Kidney epithelial cell (primary cell): ENCODE measurements at places on chromosomes 11 and 22. TPM values are rescaled to one million over a fixed set of nuclear protein-coding genes. Genes with fewer than 3 reads are reported as not detected.
A peak's percentile ranks its signal among the peaks of the same experiment; 100 is the strongest.

GRCh38 chr11:3201677-3202181 is 16.9 kb downstream of the MRGPRG start:
- DNase-seq: no peak

DNA sequence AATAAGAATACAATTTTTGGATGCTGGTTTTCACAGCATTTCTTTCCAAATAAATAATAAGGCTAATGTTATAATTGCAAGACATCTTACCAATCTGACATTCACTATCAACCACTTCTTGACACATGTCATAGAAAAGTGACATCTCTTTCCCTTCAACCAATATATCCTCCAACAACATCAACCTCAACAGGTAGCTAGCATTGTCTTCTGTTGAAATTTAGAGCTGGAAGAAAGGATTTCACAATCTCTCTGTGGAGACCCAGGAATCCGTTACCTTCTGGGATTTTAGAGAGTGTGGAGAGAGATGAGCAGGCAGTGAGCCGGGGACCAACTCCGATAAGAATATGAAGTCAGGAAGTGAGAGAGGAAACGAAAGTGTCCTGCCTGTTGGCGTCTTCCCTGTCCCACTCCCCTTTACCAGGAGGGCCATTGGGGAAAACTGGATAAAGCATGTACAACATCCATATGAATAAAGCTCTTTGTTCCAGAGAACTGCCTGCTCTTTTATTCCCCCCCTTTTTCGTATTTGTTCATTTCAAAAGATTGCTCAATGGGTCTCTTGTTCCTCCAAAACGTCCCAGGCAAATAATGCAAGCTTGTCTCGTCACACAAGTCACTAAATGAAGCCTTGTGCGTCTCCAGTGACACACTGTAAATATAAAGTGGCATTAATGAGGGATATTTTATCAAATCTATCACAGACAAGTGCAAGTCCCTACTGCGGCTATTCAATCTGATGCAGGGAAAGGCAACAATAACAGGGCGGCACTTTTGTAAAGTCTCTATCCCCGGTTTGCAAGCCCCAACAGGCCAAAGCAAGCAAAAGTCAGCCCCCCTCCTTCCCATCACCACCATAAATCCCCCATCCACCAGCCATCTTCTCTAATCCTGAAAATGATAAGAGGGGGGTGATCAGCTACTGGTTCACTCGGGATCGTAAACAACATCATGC is 3.4 kb downstream of the CADM1 start:
- no peak for DNase-seq

- no peak for DNase-seq
These were observed 2.1 kb upstream of the AHNAK start for GRCh38 chr11:62548545-62549335.

Gene IL17REL
- not detected in 2 replicates for total RNA-seq

GRCh38 chr11:43919852-43920597 is 22.4 kb upstream of the C11orf96 start:
- DNase-seq: no peak

Gene GPHA2
- not detected in 2 replicates for total RNA-seq

Gene MUC6
- total RNA-seq: under 0.01 TPM in 1 of 2 replicates, not detected in the other

- DNase-seq: no peak
These were observed 626.3 kb downstream of the TBC1D22A start for GRCh38 chr22:47388778-47389177.

Gene MMP27
- not detected in 2 replicates for total RNA-seq

- no peak for DNase-seq
These were observed 176.7 kb downstream of the SWAP70 start for GRCh38 chr11:9840460-9841004.

GRCh38 chr11:35982061-35982460 is 38.2 kb downstream of the LDLRAD3 start:
- DNase-seq: no peak

Gene UBQLNL
- total RNA-seq: 0.21 TPM in 1 of 2 replicates, not detected in the other

GRCh38 chr11:72229925-72230763 is 5.6 kb downstream of the INPPL1 start:
- no peak for DNase-seq

DNA sequence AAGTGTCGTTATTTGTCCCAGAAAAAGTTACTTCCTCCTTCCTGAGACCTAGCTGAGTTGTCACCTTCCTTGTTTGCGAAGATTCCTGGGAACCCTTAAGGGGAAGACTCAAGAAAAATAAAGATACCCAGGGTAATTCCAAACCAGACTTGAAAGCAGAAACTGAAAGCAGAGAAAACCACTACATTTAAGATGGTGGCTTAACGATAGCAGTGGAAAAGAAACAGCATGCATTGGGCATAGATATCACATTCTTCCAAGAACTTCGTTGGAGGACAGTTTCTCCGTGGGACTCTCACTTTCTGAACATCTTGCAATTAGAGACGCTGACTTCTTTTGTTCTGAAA is 89.1 kb downstream of the FAM76B start:
- DNase-seq: no peak

GRCh38 chr22:40607506-40607905 is 29.0 kb downstream of the MRTFA start:
- no peak for DNase-seq

GRCh38 chr22:38455530-38456271 is 702 bp upstream of the KCNJ4 start:
- DNase-seq: no peak

Gene GDPD4
- 0.08 TPM in 1 of 2 replicates, not detected in the other for total RNA-seq

Gene TMEM121B
- 1.5 and 2.5 TPM in 2 replicates for total RNA-seq

- no peak for DNase-seq
These were observed 110.0 kb downstream of the TIMP3 start for GRCh38 chr22:32911503-32911902.

DNA sequence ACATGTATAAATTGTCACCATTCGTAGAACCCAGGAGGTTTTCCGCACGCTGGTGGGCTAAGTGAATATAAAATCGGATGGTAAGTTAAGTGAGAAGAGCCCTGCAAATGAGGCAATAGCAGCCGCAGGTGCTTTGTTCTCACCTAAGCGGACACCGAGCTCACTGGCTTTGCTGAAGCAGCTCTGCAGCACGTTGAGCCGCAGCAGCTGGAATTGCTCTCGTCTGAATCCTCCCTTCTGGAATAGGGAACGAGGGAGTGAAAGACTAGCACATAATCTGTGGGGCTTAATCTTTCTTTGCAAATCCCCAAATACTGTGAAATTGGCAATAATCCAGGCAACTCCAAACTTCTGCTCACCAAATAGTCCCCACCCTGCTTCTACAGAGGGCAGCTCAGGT is 488.1 kb downstream of the NTM start:
- no peak for DNase-seq

DNA sequence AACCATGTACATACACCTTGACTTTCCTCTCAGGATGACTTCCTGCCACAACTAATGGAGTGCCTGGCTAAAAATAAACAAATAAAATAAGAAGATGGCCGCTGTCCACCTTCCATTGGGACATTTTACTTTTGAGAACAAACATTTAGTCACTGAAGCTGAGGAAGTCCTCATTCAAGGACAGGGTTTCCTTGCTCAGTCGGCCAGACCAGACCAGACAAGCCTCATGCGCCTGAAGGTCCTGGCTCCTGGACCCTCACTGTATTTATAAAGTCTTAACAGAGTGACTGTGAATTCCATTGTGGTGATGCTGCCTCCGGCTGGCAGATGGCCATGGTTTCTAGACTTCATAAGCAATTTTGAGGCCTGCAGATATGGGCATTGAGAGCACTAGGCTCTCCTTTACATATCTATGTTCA is 114.5 kb downstream of the MAML2 start:
- DNase-seq: peak; percentile 82

DNA sequence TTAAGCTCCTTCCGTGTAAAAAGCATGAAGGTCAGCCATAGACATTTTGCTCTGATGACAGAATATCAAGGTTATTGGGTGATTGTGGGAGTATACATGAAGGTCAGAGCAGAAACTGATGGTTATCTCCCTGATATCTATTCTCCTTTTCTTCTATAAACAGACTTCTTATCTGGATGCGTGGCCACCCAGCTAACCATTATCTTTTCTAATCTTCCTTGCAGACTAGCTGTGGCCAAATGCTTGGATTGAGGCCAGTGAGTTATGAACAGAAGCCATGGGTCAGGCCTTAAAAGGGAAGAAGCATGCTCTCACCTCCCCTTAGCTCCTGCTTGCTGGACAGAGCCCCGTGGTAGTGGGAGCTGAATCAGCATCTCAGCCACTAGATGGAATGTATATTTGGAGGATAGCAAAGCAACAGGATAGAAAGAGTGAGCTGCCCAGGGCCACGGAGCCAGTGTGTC is 31.3 kb upstream of the LRRC55 start:
- no peak for DNase-seq

- no peak for DNase-seq
These were observed 256.9 kb downstream of the SOX6 start for GRCh38 chr11:16099343-16099900.

Gene OR6T1
- 0.34 TPM in 1 of 2 replicates, not detected in the other for total RNA-seq

- no peak for DNase-seq
These were observed 431.3 kb downstream of the MN1 start for GRCh38 chr22:27370269-27370668.

Gene ADM
- 59.8 and 68.1 TPM in 2 replicates for total RNA-seq

DNA sequence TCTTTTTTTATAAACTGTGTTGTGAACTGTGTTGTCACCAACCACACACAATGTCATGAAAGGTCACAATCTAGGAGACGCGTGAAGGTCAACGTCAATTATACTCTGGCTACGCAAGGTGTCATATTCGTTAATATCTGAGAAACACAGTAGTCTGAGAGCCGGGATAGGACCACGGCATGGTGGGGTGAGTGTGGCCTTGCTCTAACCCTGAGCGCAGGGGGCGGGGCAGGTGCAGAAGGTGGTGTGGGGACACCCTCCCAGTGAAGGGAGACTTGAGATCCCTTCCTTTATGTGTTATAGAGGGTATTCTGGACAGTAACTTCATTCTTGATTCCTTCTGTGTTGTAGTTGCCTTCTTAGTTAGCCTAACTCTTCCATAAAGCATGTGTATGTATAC is 883.0 kb downstream of the OPCML start:
- no peak for DNase-seq

- DNase-seq: no peak
These were observed 34.2 kb upstream of the EHF start for GRCh38 chr11:34586488-34587281.

DNA sequence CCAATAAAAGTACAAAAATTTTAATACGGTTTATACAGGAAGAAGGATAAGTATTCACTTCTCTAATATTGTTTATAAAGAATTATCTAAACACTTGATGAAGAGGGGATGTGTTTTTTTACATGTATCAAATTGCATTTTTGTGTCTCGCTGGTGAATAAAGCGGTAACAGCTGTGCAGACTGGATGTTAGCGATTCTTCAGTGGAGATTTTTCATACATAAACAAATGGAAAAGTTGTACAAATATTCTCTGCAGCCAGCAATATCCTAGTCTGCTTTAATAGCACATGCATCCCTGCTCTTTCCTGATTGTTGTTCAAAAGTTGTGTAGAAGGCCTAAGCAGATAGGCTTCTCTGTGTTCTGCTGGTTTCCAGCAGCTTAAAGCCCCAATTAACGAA is 369.3 kb downstream of the SOX6 start:
- no peak for DNase-seq

GRCh38 chr11:16160146-16160545 is 196.2 kb downstream of the SOX6 start:
- DNase-seq: no peak

GRCh38 chr11:82007521-82007920 is 726.1 kb downstream of the FAM181B start:
- DNase-seq: no peak

DNA sequence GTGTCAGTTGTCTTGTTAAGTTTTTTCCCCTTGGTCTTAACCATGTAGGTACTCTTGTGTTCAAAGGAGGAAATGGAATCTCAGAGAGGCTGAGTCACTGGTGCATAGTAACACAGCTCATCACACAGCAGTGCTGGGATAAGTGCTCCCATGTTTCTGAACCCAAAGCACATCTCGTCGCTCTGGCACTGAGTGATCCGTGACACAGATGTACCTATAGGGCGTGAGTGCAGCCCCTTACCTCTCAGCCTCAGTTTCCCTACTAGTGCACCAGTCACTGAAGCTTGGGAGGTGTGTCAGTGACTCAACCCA is 234.0 kb downstream of the ST3GAL4 start:
- no peak for DNase-seq

- DNase-seq: no peak
These were observed 134.6 kb upstream of the TRPC6 start for GRCh38 chr11:101718402-101718801.

DNA sequence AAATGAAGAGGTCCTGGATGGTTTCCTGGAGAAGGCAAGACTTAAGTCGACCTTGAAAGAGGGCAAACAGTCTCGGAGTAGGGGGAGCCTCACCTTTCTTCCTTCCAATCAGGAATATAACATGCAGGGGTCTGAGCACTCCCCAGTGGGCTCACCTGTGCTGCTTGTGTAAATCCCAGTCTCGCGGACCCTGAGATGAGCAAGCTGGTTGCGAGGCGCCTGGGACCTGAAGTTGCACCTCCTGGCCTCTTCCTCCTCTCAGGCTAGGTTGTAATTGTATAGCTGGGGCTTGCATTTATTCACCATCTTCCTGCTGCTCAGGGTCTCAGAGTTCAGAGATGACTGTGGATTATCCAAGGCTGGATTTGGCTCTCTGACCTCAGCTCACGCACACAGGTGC is 7.5 kb upstream of the WBP2NL start:
- no peak for DNase-seq

GRCh38 chr11:129896062-129896461 is 684 bp upstream of the NFRKB start:
- no peak for DNase-seq

DNA sequence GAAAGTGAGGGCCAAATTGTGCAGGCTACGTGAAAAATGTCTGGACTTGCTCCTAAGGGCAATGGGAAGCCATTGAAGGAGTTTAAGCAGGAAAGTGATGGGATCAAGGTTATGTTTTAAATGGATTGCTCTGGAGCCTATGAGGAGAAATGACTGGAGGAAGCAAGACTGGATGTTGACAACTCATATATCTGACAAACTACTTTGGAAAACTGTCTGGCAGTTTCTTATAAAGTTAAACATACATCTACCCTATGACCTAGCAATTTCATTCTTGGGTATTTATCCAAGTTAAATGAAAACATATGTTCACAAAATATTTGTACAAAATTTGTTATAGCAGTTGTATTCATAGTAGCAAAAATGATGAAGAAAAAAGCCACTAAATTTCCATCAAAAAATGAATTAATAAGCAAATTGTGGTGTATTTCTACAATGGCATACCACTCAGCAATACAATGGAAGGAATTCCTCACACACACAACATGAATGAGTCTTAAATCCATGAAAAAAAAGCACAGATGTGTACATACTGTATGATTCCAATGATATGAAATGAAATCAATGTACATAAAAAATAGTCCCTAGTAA is 24.1 kb downstream of the FZD4 start:
- no peak for DNase-seq
